ENCODE measurements at places on chromosomes 4 and X. TPM values are rescaled to one million over a fixed set of nuclear protein-coding genes. Genes with fewer than 3 reads are reported as not detected.

- H3K36me3 ChIP-seq: no peaks in the 10 kb centered on the region
- H3K27me3 ChIP-seq: no peaks in the 10 kb centered on the region
- H3K27ac ChIP-seq: peak overlapping the region; percentile 68
These were observed 6.0 kb downstream of the GAGE10 start for GRCh38 chrX:49309401-49309981.

Gene ASB9
- 0.48 TPM for total RNA-seq

GRCh38 chrX:46757052-46757451 is 1.9 kb downstream of the SLC9A7 start:
- H3K27ac ChIP-seq: no peak overlapping the region
- peak overlapping the region; percentile 94 for H3K4me3 ChIP-seq
- H3K27me3 ChIP-seq: no peaks in the 10 kb centered on the region

DNA sequence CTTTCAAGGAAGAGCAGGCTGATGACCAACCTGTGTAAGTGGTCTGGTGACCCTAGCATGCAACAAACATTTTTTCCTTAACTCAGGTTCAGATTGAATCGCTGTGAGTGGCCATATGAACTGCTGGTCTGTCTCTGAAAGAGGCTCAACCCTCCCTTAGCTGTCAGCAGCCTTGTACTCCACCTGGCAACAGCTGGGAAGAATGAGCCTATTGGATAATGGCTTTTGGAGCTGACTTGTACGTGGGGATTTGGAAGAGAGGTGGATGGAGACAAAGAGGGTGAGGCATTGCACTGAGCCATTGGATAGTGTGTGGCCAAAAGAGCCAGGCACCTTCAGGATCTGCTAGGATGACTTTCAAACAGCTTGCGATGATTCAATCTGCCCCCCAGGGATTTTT is 35.7 kb upstream of the BMP15 start:
- no peaks in the 10 kb centered on the region for H3K36me3 ChIP-seq
- H3K27me3 ChIP-seq: no peaks in the 10 kb centered on the region
- H3K4me1 ChIP-seq: no peaks in the 10 kb centered on the region
- no peak for DNase-seq

Gene FAM184B
- not detected for total RNA-seq
